ENCODE measurements at places on chromosomes 1 and 21.
A peak's percentile ranks its signal among the peaks of the same experiment; 100 is the strongest.

- no peak for DNase-seq
Measured at GRCh38 chr21:45556645-45557615, 14.7 kb upstream of the SLC19A1 start.

- DNase-seq, result no peak
Measured at GRCh38 chr1:173601588-173601987, 1.3 kb downstream of the SLC9C2 start.

- no peak for DNase-seq
Measured at GRCh38 chr1:108644984-108645383, 15.9 kb downstream of the HENMT1 start.

GRCh38 chr1:216293683-216294082 is 129.6 kb downstream of the USH2A start:
- DNase-seq, result no peak

DNA sequence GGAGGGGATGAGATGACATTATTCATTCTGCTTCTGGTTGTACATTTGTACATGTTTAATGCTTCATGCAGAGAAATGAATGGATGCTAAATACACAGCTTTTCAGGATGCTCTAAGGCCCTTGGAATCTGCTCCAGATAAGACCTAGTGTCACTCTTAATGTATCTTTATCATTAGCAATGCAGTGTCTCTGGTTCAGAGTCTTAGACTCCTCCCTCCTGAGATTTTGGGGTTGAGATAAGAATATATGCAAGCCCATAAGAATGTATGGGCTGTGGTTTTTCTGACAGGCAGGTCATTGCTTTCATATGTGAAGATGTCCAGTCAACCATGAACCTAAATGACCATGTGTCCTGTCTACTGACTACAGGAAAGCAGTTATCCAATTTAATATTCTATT is 415.5 kb downstream of the RPS6KC1 start:
- DNase-seq, result no peak

DNA sequence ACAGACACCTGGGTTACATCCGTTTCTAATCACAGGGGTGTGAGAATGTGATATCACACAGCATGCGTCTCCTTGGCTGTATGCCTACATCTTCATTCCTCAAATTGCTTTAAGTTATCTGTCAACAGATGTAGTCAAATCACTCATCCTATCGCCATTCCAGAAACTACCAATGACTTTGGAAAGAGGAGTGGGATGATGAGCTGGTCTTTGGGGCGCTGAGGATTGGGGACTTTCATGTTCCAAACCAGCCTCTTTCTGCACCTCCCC is 104.8 kb downstream of the NAV1 start:
- DNase-seq, result no peak

GRCh38 chr1:81310250-81310649 is 490.5 kb upstream of the ADGRL2 start:
- no peak for DNase-seq

DNA sequence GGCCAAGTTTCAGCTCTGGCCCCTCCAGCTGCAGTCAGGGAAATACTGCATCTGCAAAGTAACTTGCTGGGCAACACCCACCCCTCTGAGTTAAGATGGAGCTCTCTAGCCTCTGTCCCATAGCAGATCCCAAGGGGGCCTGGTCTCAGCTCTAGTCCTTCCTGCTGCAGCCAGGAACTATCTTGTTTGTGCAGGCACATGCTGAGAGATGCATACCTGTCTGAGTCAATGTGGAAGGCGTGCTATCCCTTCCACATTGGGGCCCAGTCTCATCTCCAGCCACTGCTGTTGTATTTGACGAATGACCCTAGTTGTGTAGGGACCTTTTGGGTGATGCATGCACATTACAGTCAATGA is 76.4 kb downstream of the CTH start:
- DNase-seq, result no peak

- DNase-seq, result no peak
Measured at GRCh38 chr1:94708811-94709210, 111.3 kb upstream of the SLC44A3 start.

DNA sequence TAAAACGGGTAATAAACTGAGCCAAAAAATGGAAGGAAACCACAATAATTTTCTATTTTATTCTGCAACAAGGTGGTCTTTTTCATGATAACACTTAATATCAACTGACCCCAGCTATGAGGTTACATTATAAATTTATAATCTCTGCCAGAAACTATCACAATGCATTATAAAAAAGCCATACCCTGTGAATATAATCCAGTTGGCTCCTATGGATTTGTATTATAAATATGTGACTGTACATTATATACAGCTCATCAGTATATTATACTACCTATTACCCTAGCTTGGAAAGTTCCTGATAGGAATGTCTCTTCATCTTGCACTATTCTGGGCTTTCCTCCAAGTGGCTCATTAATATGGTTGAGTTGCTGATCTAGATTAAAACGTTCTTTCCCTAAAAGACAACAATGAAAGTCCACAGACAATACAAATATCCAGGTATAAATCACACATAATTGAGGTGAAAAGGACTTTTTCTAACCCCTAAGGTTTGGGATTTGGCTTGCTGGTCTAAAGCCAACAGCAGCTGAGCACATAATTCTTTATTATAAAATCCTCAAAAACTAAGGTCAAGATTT is 487.7 kb downstream of the TTLL7 start:
- peak; percentile 6 for DNase-seq

- DNase-seq, result no peak
Measured at GRCh38 chr1:162502928-162503327, 5.3 kb downstream of the UHMK1 start.

- peak; percentile 72 for DNase-seq
Measured at GRCh38 chr1:59434336-59434735, 137.4 kb downstream of the FGGY start.

DNA sequence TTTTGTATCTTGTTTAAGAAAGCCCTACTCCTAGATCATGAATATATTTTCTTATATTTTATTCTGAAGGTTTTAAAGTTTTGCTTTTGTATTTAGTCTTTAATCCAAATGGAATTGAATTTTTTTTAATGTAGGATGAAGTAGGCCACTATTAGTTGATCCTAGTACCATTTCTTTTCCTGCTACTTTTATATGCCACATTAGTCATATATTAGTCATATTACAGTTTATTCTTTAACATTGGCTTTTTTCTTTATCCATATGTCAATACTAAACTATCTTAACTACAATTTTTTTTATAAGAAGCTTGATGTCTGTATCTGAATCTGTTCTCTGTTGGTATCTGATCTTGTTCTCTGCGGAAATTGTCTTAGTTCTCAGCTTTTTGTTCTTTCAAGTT is 48.8 kb downstream of the MAN1A2 start:
- DNase-seq, result no peak

DNA sequence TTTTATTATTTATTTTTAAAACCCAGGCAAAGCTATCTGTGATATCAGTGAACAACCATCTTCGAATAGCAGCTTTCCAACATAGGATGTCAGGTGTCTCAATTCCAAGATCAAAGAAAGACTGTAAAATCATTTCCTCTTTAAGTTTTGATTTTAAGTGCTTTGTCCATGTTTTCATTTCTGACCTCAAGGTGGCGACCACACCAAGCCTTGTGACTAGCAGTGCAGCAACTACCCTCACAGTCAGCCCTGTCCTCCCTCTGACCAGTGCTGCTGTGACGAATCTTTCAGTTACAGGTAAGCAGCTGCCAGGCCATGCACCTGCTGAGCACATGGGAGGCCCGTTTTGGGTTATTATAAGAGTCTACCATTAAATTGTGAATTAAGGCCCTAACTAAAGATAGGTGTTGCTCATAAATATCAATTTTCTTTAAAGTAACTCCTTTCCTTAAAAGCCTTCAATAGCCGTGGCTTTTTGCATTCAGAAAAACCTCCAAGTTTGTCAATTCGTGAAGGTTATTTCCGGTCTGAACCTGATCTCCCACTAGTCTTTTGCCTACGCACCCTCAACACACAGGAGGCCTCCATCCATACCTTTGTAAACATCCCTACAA is 117.0 kb downstream of the CD247 start:
- DNase-seq, result peak; percentile 44

DNA sequence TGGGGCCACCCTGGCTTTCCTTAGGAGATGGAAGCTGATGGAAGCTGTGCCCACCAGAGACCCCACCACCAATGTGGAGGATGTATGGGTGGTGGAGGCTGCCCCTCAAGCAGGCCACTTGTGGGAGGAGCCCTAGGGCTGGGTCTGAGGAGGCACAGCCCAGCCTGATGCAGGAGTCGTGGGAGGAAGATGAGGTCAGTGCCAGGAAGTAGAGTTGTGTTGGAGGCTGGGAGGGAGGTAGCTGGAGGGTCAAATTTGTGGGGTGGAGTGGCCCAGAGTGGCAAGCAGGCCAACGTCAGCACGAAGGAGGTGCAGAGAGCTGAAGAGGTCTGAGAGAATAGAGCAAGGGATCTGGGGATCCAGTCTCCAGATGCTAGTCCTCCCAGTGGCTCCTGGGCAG is 119.0 kb upstream of the USP24 start:
- DNase-seq, result peak; percentile 44

- DNase-seq, result peak; percentile 99
Measured at GRCh38 chr1:93738075-93738622, 56.5 kb upstream of the BCAR3 start.

GRCh38 chr1:20152599-20152930 is 13.4 kb downstream of the PLA2G2F start:
- DNase-seq, result no peak

- no peak for DNase-seq
Measured at GRCh38 chr1:186575348-186575747, 104.9 kb downstream of the PTGS2 start.

GRCh38 chr21:45432575-45433255 is 27.8 kb downstream of the COL18A1 start:
- DNase-seq, result peak; percentile 34

- DNase-seq, result peak; percentile 67
Measured at GRCh38 chr1:167447521-167448136, 70.7 kb downstream of the CD247 start.

- DNase-seq, result no peak
Measured at GRCh38 chr1:9357958-9358357, 65.3 kb downstream of the SPSB1 start.

- DNase-seq, result no peak
Measured at GRCh38 chr1:53334312-53334711, 6.4 kb upstream of the LRP8 start.

GRCh38 chr1:39692152-39693074 is 1.2 kb upstream of the HPCAL4 start:
- no peak for DNase-seq

DNA sequence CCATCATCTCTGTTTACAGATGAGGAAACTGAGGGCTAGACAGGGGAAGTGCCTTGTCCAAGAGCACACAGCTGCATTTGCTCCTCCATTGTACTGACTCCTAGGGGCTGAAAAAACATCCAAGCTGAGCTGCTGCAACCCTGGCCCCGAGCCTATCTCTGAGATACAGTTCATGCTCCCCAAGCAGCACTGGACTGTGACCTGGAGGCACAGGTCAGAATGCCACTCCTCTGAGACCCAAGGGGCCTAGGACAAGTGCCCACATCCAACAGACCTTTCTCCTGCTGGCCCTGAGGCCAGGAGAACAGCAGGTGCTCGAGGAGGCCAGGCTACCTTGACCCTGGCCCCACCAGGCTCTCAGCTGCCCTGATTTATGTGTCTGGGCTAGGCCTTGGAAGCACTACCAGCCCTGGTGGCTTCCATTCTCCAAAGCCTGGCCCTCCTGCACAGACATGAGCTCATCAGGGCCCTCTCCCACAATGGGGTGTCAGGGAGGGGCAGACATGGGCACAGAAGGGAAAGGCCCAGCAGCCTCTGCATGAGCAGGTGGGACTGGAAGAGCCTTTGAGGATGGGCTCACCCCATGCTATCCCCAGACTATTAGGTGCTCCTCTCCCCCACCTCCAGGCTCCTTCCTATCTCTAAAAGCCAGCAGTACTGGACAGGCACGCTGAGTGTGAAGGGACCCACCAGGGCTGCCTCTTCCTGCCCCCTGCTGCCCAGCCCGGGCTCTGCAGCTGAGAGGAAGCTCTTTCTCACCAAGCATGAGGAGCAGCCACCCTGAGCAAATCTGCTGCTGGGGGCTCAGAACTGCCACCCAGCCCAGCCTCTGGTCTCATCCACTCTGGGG is 18.8 kb downstream of the ADGRB2 start:
- peak; percentile 78 for DNase-seq

DNA sequence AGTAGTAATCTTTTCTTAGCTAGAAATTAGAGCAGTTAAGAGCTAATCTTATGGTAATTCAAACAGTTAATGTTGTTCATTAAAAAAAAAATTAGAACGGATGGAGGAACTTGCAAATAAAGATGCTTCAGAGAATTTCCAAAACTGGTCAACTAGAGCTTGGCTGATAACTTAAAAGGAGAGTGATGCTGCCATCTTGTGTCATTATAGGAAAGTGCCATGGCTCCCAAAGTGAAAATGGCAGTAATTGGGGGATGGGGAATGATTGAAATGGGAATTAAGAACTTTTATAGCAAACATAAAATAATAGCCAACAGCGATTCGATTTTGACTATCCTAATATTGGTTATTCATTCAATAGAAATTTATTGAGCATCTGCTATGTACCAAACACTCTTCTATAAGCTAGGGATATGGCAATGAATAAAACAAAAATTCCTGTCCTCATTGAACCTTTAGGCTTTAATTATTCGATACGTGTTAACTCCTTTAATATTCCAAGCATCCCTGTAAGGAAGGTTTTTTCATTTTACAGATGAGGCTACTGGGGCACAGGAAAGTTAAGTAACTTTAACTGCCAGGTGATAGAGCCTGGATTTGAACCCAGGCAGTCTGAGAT is 5.7 kb upstream of the PLPP3 start:
- DNase-seq, result peak; percentile 52

GRCh38 chr1:239952348-239953308 is 139.1 kb upstream of the FMN2 start:
- peak; percentile 37 for DNase-seq

DNA sequence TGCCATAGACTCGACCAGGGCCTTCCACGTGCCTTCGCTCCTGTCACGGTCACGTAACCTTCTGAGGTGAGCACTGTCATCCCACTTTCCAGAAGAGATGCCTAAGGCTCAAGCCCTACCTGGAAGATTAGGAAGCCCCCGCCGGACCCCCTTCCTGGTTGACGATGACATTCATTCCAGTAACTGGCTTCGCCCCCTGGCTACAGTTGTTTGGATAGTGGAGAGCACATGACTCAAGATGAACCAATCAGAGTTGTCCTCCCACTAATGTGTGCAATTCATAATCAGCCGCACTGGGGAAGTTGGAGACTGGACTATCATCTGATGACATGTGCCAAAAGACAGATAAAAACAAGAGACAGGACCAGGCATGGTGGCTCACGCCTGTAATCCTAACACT is 104.0 kb upstream of the GJB5 start:
- DNase-seq, result no peak

GRCh38 chr1:77639557-77640069 is 42.8 kb downstream of the ZZZ3 start:
- DNase-seq, result no peak

GRCh38 chr1:217369996-217370551 is 260.8 kb downstream of the GPATCH2 start:
- no peak for DNase-seq

GRCh38 chr1:22222723-22223122 is 79.8 kb upstream of the WNT4 start:
- DNase-seq, result no peak

DNA sequence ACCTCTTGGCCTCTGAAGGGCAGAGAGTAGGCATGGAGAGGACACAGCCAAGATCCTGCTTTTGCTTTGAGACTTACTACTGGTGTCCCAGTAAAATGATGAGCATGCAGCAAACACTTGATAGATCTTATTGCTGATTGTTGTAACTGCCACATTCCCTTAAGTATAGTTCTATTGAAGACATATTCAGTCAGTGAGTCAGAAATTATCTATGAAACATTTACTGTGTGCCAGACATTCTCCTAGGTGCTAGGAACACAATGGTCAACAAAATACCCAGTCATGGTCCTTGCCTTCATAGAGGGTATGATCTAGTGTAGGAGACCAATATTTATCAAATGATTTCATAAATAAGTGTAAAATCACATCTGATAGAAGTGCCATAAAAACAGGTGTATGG is 13.6 kb downstream of the STYXL2 start:
- no peak for DNase-seq
